ENCODE measurements at places on chromosomes 1 and 21.

GRCh38 chr1:65109487-65109886 lies 38.5 kb upstream of the AK4 start:
- no peak for DNase-seq

GRCh38 chr1:161305867-161306519 lies 3.8 kb downstream of the MPZ start:
- peak; percentile 67 for DNase-seq

DNA sequence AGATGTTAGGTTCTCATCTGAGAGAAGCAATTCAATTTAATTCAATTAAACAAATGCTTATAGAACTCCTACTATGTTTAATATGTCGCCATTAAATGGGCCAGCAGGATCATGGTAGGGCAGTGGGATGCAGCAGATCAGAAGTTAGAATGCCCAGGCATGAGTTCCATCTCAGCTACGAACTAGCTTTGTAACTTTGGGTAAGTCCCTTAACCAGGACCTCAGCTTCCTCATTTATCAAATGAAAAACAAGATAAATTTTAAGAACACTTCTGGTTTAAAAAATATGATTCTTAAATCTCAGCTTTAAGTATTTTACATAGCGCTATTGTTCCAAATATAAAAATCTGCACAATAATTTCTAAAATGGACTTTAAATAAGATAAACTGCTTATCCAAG lies 67.5 kb upstream of the GFI1 start:
- no peak for DNase-seq

DNA sequence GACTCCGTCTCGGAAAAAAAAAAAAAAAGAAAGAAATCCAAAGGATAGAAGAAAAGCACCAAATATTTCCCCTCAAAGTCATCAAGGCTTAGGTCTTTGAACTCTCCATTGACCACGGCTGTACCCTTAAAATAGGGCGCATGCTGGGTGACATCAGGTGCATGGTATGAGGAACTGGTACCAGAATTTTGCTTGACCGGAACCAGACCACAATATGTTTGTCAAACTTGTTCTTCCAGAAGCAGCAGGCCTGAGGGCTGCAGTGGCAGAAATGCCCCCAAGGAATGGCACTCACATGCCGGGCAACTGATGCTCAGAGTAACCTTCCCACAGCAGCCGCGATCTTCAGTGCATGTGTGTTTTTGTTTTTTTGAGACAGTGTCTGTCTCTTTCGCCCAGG lies 21.0 kb downstream of the RCC1 start:
- no peak for DNase-seq

GRCh38 chr1:152869808-152870419 lies 8.2 kb upstream of the SMCP start:
- DNase-seq, result peak; percentile 51

DNA sequence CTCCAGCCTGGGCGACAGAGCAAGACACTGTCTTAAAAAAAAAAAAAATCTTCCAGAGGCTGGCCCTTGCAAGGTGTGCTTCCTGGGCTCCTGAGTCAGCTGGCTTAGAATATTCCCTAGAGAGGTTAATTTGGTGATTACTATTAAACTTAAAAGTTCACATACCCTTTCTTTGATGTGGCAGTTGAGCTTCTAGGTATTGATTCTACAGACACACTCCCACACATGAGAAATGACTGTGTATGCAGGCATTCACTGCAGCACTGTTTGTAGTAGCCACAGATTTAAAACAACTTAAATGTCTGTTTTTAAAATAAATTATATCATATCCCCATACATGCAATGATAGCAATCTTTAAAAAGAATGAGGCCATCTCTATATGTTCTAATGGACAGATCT lies 93.4 kb downstream of the GDAP2 start:
- DNase-seq, result no peak

- DNase-seq, result no peak
Observed at GRCh38 chr1:213138391-213138790, 87.3 kb downstream of the RPS6KC1 start.

DNA sequence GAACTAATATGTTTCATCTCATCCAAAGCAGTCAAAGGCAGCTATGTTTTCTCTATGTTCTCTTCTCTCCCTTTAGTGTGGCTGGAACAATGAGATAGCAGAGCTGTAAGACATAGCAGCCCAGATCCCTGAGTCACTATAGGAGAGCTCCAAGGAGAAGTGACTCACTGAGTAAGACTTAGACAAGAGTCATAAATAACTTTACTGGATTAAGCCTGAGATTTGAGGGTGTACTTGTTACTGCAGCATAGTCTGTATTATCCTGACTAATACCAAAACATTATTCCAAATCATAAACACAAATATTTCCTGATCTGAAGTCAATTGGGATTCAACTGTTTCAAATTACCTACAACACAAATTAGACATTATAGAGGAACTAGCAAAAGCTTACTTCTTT lies 3.9 kb downstream of the KRTAP19-8 start:
- DNase-seq, result no peak

GRCh38 chr1:61674221-61674620 lies 50.7 kb downstream of the TM2D1 start:
- DNase-seq, result no peak

DNA sequence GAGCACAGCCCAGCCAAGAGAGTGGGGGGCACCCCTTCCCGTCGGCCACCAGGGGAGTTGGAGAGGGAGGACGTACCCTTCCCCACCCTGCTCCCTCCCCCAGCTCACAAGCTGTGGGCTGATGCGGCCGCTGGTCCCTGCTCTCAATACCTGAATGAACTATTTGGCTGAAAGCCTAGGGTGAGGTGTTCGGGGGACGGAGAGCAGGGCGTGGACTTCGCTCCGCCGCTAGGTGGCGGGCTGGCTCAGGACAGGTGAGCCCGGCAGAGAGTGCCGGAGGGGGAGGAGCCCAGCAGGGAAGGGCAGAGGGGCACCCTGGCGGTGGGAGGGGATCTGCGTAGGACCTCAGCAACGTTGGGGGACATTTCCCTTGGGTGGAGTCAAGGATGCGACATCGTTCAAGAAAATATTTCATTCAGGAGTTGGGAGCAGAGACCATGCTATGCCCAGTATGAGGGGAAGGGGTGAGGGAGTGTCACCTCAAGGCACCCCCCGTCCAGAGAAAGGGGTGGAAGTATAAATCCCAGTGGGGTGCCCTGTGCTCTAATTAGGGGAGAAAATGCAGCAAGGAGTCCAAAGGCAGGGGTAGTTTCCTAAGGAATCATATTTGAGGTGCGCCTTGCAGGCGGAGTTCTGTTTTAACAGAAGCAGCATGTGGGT lies 12.0 kb upstream of the RHBG start:
- DNase-seq, result peak; percentile 55

GRCh38 chr1:107394301-107394700 lies 253.5 kb downstream of the NTNG1 start:
- DNase-seq, result no peak

- no peak for DNase-seq
Observed at GRCh38 chr1:205567716-205568115, 63.2 kb downstream of the CDK18 start.

All from activated CD4-positive, alpha-beta T cell treated with anti-CD3 and anti-CD28 coated beads for 24 hours (primary cell).